ENCODE measurements at places on chromosomes 1 and 21.

- DNase-seq = no peak
These were observed 48.2 kb downstream of the ELK4 start for GRCh38 chr1:205583461-205584130.

DNA sequence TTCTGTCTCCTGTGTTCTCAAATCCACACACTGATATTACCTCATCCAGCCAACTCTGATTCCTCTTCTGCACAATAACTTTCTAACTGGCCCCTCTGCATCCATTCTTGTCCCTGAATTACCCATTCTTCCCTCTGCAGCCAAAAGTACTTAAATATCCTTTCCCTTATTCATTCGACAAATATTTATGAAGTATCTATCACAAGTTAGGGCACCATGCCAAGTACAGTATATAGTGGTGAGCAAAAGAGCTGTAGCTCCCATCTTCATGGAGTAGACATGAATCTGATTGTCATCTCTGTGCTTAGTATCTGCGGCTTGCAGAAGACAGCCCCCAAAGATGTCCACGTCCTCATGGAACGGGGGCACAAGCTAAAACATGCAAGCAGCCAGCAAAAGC lies 316.8 kb downstream of the SETD4 start:
- DNase-seq = no peak

DNA sequence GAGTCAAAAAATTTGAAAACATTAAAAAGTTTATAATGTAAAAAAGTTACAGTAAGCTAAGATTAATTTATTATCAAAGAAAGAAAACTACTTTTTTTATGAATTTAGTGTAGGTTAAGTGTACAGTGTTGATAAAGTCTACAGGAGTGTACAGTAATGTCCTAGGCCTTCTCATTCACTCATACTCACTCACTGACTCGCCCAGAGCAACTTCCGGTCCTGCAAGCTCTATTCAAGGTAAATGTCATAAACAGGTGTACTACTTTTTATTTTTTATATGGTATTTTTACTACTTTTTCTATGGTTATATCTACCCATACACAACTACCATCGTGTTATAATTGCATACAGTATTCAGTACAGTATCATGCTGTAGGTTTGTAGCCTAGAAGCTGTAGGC lies 49.6 kb downstream of the TBX19 start:
- DNase-seq = no peak

DNA sequence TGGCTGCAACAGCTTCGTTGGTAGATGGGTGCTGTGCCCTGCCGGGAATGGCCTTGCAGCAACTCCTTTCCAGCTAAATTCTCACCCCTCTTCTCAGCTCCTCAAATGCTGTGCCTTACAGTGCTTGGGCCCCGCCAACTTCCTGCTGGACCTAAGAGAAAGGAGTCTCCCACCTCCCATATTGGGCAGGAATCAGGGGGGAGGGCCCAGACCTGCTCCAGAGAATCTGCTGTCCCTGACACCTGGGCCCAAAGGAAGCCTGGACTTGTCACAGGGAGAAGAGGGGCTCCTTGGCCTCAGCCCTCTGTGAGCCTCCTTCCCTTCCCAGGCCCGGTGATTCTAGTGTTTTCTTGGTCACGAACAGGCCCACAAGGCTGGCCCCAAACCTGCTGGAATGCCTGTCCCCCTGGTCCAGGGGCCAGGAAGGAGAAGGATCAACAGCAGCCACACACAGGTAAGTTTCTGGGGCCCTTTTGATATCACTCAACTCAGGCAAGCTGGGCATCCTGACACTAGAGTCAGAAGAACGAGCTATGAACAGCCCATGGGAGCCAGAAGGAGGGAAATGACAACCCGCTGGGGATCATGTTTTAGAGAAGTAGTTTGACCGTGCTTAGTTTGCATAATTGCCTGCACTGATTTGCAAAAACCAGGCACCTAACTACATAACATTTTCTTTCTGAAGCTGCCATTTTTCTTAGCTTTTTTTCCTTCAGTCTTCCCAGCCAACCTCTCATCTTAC lies 86.2 kb downstream of the CD247 start:
- no peak for DNase-seq

GRCh38 chr1:63411066-63411465 lies 43.6 kb downstream of the ALG6 start:
- no peak for DNase-seq

GRCh38 chr1:186094172-186094571 lies 280.9 kb downstream of the TPR start:
- DNase-seq = no peak

GRCh38 chr1:10553118-10553517 lies 78.4 kb downstream of the PEX14 start:
- DNase-seq = no peak

Data from iPS-NIHi11 (cell line).